Activated CD8-positive, alpha-beta T cell treated with anti-CD3 and anti-CD28 coated beads for 36 hours (primary cell): ENCODE measurements at places on chromosomes 1 and 21.

- no peak for DNase-seq
Measured at GRCh38 chr1:245129319-245130240, 25.2 kb upstream of the KIF26B start.

DNA sequence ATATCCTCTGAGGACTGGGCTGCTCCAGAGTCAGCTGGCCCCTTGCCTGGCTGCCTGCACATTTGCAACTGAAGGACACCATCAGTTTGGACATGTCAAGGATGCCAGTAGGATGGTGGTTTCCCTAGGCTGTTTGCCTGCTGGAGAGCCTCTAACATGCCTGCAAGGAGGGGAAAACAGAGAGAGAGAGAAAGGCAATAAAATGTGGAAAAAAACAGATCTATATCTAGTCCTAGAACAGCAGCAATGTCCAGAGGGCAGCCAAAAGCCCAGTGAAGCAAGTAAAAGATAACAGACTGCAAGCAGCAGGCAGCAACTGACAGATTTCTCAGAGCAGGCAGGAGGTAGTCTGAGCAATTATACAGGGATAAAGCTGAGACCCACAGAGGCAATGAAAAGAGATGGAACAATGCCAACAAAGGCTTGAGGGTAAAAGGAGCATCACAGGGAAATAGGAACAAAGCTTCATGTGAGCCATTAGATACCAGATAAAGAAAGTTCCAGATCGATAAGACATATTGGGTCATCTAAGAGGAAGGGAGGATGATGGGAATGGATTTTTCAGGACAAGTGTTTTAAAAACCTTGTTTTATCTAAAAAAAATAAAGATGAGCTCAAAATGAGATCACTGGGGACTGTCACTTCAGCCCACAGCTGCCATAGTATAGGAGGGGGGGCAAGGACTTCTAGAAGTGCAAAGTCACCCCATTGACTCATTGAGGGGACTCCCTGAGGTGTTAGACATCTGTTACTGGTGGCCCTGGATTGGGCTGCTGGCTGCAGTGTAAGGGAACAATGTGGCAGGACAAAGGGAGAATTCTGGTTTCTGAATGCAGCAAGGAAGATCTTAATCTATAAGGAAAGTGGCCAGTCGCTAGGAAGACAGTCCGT, 38.6 kb upstream of the GADD45A start:
- DNase-seq: peak; percentile 9

DNA sequence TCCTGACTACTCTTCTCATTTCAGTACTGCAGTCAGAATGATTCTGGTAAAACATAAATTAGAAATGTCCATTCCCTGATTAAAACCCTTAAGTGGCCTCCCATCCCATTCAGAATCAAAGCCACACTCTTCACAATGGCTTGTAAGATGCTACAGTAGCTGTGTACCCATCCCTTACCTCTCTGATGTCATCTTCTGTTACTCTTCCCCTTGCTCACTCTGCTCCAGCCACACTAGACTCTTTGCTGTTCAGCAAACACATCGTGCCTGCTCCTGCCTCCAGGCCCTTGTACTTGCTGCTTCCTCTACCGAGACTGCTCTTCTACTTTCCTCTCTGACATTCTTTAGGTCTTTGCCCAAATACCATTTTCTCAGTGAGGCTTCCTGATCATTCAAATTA, 4.3 kb upstream of the GPX7 start:
- no peak for DNase-seq

DNA sequence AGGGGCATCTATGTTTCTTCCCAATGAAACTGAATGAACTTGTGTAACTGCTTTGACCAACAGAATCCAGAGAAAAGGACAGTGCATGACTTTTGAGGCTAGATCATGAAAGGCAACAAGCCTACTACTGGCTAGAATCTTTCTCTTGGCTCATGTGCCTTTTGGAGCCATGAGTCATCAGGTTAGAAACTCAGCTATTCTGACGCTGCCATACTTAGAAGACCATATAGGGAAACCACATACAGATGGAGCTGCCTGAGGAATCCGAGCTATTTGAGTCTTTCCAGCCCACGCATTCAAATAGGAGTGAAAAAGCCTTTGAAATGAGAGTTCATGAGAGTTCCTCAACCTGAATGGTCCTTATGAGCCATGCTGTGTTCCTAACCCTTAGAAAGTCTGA, 738.5 kb upstream of the CHRM3 start:
- no peak for DNase-seq

- no peak for DNase-seq
Measured at GRCh38 chr1:157958263-157958662, 35.2 kb upstream of the KIRREL1 start.

GRCh38 chr1:209844695-209845407, 17.1 kb downstream of the UTP25 start:
- no peak for DNase-seq

DNA sequence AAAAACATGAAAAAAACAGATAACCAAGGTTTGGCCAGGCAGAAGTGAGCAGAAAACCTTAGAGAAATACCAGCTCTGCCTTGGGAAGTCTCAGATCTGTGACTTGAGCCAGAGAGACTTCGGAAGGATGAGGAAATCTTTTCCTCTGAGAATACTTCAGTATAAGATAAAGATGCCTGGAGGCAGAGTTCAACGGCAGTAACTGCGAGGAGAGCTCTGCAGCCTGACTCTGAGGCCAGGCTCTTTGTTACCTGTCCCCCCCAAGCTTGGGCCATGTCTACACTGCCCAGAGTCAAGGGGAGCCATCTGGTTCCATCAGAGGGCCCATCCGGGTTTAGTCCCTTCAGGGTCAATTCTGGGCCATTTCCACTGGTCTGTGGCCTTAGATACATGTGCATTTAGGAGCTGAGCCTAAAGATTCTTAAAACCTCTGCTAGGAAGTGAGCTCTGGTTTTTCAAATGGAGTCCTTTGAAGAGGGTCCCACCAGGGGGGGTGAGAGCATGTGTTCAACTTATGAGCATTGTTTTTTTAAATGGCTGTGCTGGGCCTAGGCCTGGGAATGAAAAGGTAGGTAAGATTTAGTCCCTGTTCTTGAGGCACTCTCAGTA, 8.7 kb downstream of the KIRREL1 start:
- DNase-seq: no peak

DNA sequence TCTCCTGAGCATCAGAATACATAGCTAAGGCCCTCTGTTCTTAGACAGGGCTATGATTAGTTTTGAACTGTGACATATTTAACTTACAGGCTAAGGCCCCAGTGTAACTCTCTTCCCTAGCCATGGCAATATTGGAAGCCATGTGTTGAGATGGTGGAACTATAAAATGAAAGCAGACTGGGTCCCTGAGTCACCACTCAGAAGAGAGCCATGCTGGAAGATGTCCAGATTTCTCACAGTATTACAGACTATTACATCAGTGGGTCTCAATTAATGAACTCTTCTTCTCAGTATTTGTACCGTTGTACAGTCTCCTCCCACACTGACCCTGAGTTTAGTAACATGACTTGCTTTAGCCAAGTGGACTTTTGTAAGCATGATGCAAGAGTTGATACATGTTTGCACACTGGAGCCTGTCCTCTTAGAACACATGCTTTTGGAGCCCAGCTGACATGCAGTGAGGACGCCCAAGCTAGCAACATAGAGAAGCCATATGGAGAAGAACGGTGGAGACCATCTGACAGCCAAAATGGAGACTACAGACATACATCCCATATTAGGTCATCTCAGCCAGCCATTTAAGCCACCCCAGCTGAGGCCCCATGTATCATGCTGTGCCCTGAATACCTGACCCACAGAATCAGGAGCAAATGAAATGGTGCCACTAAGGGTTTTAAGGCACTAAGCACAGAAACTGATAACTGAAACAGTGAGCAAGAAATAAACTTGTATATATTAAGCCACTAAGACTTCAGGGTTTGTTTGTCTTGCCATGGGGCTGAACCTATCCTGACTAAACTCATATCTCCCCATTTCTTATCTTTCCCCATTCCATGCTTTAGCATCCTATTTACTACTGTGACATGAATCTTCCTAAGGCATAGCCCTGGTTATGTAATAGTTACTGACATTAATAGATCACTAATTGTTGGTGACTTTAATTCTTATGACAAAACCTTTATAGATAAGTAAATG, 24.4 kb downstream of the TBX15 start:
- DNase-seq: no peak

- no peak for DNase-seq
Measured at GRCh38 chr1:8976338-8976737, 30.7 kb downstream of the CA6 start.

GRCh38 chr21:15222707-15223106, 157.9 kb upstream of the NRIP1 start:
- no peak for DNase-seq

- no peak for DNase-seq
Measured at GRCh38 chr1:53266038-53266437, 27.7 kb upstream of the MAGOH start.

- DNase-seq: no peak
Measured at GRCh38 chr1:67345556-67345955, 37.9 kb downstream of the IL12RB2 start.

DNA sequence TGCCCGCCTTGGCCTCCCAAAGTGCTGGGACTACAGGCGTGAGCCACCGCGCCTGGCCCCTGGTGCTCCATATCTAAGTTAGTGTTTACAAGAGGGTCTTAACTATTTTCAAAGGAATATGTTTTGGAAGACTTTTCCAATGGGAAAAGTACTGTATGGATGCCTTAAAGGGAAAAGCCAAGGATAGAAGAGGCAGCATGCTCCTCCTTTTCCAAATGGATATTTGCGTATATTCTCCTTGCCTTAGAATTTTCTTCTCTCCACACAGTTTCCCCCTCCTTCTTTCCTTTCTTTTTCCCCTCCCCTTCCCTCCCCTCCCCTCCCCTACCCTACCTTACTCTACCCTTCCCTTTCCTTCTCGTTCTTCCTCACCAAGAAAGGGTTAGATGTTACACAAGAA, 29.3 kb upstream of the DOCK7 start:
- no peak for DNase-seq

DNA sequence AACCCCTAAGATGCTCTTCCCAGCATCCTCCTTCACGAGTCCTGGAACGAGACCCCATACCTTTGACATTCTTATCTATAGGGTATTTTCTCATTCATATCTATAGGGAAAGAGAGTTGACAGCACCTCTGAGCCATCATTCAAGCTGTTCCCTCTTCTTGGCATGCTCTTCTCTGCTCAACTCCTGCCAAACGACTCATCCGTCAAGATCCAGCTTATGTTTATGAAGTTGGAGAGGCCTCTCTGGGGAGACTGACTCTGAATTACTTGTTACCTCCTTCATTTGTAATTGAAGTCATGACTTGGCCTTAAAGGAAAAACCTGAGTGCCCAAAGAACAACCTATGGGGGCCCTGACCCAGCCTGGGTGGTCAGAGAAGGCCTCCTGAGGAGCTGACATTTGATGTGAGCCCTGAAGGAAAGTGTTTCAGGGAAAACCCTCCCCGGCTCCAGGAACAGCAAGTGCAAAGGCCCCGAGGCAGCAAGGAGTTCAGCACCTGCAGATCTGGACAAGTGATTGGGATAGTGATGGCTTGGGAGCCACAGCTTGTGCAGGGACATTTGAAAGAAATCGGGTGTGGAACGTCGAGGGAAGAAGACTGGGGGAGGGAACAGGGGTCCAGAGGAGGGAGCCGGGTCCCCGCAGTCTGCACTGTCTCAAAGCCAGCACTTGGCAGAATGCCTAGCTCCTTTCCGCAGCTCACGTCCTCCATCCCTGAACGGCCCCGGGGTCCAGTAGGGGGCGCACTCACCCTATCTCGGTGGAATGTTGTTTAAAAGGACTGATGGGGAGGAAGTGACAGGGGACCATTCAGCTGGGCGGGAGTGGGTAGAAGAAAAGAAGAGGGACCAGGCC, 14.0 kb upstream of the CDA start:
- DNase-seq: peak; percentile 85

DNA sequence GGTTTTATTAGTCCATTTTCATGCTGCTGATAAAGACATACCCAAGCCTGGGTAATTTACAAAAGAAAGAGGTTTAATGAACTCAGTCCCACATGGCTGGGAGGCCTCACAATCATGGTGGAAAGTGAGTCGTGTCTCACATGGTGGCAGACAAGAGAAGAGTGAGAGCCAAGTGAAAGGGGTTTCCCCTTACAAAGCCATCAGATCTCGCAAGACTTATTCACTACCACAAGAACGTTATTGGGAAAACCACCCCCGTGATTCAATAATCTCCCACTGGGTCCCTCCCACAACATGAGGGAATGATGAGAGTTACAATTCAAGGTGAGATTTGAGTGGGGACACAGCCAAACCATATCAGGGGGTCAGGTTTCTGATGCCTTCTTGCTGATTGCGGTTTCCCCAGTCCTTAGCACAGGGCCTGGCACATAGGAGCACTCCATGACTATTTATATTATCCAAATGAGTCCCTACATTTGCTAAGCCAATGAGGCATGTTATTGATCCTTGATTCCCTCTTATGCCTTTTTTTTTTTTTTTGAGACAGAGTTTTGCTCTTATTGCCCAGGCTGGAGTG, 35.3 kb upstream of the PAXBP1 start:
- peak; percentile 56 for DNase-seq

DNA sequence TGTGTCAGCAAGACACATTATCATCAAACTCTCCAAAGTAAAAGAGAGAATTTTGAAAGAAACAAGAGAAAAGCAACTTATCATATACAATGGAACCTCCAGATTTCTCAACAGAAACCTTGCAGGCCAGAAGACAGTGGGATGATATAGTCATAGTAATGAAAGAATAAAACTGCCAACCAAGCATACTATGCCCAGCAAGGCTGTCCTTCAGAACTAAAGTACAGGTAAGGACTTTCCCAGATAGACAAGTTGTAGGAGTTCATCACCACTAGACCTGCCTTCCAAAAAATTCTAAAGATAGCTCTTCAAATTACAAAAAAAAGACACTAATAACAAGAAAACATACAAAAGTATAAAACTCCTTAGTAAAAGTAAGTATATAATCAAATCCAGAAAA, 33.2 kb upstream of the FOXD3 start:
- DNase-seq: no peak

- DNase-seq: no peak
Measured at GRCh38 chr1:22849770-22850169, 122.9 kb downstream of the LACTBL1 start.
